Stimulated activated CD8-positive, alpha-beta memory T cell treated with anti-CD3 and anti-CD28 coated beads, Interleukin-7, amount 100 ng/mL, for 4 hours (primary cell): ENCODE measurements at places on chromosomes 6 and 20.

- no peak for DNase-seq
Measured at GRCh38 chr6:110864824-110865223, 9.8 kb upstream of the AMD1 start.

- no peak for DNase-seq
Measured at GRCh38 chr6:147207351-147207750, 3.1 kb downstream of the STXBP5 start.

GRCh38 chr6:110703010-110703905 lies 112.0 kb downstream of the CDK19 start:
- no peak for DNase-seq

DNA sequence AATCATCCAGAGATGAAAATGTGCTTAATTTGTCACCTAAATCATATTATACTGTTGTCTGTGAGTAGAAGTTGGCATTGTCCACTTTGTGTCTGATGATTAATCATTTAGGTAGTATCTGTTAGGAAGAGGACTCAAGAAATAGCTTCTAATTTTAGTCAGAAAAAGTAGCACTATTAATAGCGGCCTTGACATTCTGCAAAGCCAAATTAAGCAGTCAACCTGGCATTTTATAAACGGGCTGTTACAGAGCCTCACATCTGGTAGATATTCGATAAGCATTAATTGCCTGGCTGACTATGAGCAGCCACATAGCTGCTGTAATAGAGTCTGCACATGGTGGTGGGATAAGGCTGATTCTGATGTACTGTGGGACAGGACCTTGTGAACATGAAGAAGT lies 99.5 kb downstream of the KLHL32 start:
- no peak for DNase-seq

GRCh38 chr6:143647732-143648131 lies 30.0 kb upstream of the PHACTR2 start:
- DNase-seq: no peak

GRCh38 chr6:113607821-113608545 lies 249.2 kb upstream of the MARCKS start:
- no peak for DNase-seq

DNA sequence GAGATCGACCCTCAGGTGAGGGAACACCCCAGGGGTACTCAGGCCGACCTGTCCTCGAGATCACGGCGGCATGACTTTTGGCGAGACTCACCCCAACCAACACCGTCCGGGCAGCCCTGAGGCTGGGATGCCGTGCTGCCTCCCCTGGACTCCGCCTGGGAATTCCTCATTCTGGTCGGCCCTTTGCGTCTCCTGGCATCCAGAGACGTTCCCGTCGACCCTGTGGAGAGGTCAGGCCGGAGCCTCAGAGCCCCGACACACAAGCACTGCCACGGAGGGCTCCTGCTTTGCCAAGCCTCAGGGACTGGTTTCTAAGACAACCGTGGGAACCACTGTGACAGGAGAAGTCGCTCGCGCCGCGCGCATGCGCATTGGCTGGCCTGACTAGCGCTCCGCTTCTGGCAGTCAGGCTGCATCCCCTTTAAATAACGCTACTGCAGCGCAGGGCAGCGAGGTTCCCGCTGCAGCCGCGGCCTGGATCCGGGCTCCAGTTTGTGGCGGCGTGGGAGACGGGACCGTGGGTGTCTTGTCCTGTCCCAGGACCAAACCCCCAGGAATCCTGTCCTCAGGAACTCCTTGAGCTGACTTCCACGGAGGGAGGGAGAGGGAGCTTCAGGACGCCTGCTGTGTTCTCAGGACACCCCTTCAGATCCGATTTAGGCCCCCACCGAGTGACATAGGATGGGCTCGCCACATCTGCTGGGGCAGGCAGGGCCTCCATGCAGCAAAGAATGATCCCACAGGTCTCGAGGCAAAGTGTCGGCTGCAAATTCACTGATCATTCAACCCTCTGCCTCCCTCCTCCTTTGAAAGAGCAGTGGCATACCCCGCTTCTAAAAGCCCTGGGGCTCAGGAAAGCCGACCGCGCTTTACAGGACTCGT lies 163.2 kb upstream of the ZNF337 start:
- peak; percentile 51 for DNase-seq

GRCh38 chr20:1212607-1213396 lies 9.5 kb downstream of the C20orf202 start:
- DNase-seq: peak; percentile 39

DNA sequence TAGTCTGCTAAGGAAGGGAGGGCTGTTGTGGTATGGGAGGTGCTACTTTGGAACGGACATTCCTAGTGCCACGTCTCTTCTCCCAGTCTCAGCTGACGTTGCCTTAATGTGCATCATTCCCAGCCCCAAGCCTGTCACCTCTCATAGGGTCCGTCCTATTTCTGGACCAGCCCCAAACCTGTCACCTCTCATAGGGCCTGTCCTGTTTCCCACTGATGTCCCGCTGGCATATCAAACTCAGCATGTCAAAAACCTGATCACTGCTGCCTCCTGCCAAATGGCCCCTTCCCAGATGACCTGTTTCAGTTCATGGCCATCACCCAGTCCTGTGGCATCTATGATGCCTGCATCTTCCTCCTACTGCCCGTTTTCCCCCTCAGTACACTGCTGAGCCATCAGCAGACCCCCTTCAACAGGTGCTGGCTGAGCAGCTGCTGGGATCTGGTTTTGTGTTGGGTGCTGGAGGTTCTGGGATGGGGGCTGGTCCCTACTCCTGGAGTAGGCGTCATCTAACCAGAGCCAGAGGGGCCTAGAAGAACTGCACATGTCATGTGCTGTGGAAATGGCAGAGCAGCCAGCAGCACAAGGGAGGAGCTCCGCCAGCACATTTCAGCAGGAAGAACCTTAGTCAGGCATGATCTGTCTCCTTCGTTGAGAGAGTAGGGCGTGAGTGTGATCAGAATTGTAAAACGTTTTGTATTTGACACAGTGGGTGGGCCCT lies 3.3 kb downstream of the ENTPD6 start:
- DNase-seq: no peak

- no peak for DNase-seq
Measured at GRCh38 chr20:33909331-33909921, 84.3 kb upstream of the RALY start.

DNA sequence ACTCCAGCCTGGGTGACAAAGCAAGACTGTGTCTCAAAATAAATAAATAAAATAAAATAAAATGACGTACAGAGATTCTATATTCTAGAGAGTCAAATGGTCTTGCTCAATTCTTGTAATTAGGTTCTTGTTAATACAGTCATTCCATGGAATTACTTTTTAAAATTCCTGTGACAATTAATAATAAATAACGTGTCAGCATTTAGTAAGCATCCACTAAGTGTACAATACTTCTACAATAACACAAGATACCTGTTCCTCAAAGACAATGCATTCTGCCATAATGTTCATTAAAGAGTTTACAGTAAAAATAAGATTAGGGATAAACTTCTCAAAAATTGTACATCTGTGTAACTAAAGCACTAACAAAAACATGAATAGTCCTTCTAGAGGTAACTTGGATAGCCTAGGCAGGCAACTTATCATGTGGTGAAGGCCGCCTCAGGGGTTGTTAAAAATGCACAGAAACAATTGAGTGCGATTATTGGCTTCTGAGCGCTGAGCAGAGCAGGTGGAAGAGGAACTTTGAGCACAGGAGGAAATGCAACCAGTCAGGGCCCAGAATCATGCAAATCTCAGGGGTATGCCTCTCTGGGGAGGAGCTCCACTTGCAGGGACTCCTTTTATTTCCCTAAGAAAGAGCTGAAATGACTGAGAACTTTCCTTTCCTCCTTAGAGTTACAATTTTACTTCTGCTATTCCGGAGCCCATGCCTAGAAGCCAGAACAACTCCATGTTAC lies 37.1 kb downstream of the QRSL1 start:
- no peak for DNase-seq

DNA sequence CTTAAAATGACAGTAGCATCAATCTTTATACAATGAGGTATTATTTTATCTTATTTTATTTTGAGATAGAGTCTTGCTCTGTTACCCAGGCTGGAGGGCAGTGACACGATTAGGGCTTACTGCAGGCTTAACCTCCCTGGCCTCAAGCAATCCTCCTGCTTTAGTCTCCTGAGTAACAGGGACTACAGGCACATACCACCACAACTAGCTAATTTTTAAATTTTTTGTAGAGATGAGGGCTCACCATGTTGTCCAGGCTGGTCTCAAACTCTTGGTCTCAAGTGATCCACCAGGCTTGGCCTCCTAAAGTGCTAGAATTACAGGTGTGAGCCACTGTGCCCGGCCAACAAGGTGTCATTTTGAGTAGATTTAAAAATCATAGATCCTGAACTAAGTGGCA lies 125.9 kb downstream of the PDSS2 start:
- DNase-seq: no peak

DNA sequence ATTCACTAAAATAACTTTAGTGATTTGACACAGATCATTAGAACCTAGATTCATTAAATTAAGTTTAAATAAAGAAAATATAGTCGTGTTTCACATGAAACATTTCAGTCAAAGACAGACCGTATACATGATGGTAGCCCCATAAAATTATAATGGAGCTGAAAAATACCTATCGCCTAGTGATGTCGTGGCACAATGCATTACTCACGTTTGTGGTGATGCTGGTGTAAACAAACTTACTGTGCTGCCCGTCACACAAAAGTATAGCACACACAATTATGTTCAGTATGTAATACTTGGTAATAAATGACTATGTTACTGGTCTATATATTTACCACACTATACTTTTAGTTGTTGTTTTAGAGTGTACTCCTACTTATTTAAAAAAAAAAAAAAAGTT lies 17.3 kb downstream of the DST start:
- no peak for DNase-seq

DNA sequence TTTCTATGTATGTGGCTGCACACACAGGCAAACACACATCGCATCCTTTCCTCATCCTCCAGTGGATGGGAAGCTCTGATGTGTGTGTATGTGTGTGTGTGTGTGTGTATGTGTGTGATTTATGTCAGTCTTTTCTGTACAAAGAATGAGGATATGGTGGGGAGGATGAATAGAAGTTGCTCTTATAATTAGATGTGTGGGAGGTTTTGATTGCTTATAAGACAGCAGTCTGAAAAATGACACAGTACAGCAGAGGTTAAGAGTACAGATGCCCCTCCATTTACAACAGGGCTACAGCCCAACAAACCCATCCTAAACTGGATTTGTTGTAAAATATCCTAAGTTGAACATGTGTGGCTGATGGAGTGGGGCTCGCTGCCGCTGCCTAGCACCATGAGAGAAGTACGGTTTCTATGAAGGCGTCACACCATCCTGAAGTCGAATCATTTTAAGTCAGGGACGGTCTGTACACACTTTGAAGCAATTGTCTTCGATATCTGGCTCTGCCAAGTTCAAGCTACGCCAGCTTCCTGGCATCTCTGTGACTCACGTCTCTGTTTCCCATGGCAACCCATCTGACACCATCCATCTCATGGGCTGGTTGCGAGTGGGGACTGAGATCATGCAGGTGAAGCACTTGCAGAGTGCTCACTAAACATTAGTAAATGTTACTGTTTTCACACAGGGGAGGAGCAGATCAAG lies 252.6 kb downstream of the MYLK4 start:
- no peak for DNase-seq

- no peak for DNase-seq
Measured at GRCh38 chr20:49519777-49520359, 37.4 kb upstream of the KCNB1 start.

GRCh38 chr6:138970856-138971425 lies 17.1 kb downstream of the REPS1 start:
- peak; percentile 3 for DNase-seq

GRCh38 chr6:112253841-112254816 lies at the start of gene LAMA4:
LAMA4 (minus strand) TSS chr6:112254567; CDS start chr6:112254150, 417 bp downstream.
- no peak for DNase-seq

DNA sequence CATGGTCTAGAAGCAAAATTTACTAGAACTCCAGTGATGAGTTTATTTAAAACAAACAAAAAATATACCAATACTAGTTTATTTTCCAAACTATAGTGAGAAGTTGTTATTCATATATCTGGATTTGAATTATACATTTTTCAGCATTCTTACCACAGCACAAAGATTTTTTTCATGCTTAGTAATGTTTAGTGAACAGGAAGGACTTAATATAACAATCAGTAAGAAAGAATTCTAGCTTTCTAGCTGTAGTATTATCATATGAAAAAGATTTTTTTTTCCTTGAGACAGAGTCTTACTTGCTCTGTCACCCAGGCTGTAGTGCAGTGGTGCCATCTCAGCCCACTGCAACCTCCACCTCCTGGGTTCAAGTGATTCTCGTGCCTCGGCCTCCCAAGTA lies 13.8 kb downstream of the MARCKS start:
- DNase-seq: no peak

DNA sequence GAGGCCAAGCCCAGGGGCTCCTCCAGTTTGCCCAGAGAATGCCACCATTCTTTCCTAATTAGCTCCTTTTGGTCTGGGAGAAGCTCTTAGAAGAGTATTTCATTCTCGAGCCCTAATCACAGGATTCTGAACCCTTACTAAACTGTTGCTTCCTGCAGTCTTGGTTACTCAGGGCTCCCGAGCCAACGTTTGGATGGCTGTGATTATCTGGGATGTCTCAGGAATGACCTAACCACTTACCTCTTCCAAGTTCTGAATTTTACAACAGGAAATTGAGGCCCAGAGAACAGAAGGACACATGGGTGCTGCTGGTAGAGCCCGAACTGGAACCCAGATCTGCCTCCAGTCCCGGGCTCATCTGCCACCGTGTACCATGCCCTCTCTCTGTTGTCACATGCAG lies 22.2 kb upstream of the PNPLA1 start:
- DNase-seq: no peak

- no peak for DNase-seq
Measured at GRCh38 chr6:22892452-22892851, 323.1 kb downstream of the HDGFL1 start.

GRCh38 chr20:41218466-41218865 lies 81.1 kb downstream of the PLCG1 start:
- DNase-seq: no peak

GRCh38 chr6:87436435-87436834 lies 28.7 kb downstream of the CFAP206 start:
- DNase-seq: peak; percentile 0

DNA sequence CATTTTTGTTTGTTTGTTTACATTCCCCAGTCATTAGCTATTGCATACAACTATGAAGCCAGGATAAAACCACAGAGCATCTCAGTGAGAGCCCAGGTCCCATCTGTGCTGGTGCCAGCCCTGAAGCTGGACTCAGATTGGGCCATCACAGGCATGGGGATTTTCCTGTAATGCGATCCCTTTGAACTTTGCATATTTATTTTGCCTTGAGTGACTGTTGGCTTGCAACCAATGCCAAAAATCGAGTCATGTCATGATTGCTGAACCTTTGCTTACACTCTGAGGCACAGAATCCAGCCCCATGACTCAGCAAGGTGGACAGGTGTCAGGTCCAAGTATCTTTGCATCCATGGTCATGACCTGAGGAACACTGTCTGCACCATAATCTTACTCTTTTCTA lies 46.2 kb upstream of the GGTLC1 start:
- DNase-seq: no peak
